ENCODE measurements at places on chromosomes 16 and 17.
A peak's percentile ranks its signal among the peaks of the same experiment; 100 is the strongest.

- DNase-seq: peak; percentile 84
Measured at GRCh38 chr17:11948789-11949188, 48.5 kb downstream of the ZNF18 start.

GRCh38 chr17:82227629-82228277 is 1.1 kb upstream of the SLC16A3 start:
- no peak for DNase-seq

DNA sequence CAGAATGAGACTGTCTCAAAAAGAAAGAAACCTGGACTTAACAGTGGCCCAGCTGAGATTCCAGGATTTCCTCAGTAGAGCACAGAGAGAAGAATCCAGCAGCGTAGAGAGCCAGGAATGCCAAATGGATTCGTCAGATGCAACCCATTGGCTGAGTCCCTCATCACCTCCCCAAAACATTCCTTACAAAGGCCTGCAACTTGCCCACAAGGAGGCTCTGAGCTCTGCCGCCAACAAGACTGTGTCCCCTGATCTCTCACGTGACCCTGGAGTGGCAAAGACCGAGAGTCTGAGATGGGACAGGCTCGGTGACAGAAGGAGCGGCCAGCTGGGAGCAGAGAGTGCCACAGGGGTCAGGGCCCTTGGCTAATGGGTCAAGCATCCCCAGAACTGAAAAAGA is 6.9 kb upstream of the CHMP6 start:
- DNase-seq: peak; percentile 98

DNA sequence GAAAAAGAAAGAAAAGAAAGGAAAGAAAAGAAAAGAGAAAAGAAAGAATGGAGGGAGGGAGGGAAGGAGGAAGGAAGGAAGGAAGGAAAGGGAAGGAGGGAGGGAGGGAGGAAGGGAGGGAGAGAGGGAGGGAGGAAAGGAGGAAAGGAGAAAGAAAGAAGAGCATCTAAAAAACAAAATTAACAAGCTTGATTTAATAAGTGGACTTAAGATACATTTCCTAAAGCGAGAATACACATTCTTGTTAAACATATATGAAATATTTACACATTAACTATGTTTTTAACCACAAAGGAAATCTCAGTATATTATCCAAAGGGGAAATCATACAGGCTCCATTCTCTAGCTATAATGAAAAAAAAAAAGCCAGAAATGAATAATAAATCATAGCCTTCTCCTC is 47.3 kb upstream of the IRX5 start:
- no peak for DNase-seq

- peak; percentile 16 for DNase-seq
Measured at GRCh38 chr17:44044071-44044470, 22.4 kb downstream of the LSM12 start.

GRCh38 chr17:36907407-36907806 is 29.9 kb upstream of the LHX1 start:
- no peak for DNase-seq

DNA sequence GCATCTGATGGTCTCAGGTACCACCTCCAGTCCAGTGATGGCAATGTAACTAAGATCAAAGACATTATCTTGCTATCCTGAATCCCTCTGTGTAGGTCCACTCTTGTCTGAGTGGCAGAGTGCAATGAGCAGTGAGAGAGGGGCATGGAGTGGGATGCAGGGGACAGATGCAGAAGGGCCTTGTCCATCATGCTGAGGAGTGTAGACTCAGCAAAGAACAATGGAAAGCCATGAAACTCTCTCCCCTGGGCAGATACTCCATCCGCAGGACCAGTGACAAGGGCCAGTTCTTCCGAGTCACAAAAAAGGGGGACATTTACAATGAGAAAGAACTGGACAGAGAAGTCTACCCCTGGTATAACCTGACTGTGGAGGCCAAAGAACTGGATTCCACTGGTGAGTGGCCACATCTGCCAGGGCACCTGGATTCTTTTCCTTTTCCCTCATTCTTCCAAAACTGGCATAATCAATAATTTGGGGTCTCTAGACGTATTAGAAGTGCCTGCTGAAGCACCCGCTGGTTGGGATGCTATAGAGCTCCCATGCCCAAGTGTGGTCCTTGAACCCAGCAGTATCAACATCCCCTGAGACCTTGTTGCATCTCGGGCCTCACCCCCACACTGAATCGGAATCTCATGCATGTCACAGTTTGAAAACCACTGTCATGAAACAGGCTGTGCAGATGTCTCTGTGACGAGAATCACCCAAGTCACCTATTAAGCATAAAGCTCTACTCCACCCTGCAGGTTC is 29.5 kb downstream of the CDH5 start:
- DNase-seq: no peak

GRCh38 chr17:61809816-61810392 is 53.4 kb downstream of the BRIP1 start:
- DNase-seq: no peak

GRCh38 chr16:19307587-19308241 is 22.2 kb downstream of the CLEC19A start:
- no peak for DNase-seq

GRCh38 chr16:79402920-79403319 is 197.6 kb downstream of the MAF start:
- DNase-seq: no peak

GRCh38 chr17:40952661-40953060 is 14.1 kb downstream of the KRT39 start:
- DNase-seq: peak; percentile 44

- DNase-seq: peak; percentile 52
Measured at GRCh38 chr17:83081684-83082201, 2.3 kb downstream of the METRNL start.

DNA sequence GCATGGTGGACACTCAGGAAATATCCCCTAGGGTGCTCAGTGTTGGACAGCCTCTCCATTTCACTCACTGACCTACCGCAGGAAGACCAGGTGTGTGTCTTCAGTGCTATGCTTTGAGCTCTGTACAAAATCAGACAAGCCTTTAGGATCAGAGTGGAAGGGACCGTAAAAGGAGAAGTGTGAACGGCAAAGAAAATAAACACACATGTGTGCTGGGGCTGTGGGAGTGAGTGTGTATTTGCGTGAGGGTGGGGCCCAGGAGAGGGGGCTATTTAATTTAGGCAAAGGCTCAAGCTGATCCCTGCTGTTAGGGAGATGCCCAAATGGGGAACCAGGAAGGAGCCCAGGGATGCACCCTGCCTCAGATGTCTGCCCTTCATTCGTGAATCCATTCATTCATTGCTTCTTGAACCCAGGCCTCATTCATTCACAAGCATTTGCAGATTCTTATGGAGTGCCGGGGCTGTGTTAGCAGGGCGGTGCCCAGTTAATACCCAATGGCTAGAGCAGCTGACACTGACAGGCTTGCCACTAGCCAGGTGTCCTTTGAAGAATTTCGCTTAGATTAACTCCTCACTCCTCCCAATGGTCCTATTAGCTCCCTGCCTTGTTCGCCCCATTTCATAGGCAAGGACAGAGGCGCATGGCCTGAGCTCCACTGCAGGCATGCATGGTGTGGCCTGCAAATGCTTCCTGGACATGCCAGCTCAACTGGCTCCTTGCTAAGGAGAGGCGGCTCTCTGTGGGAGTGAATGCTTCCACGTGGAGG is 296.7 kb upstream of the FOXF1 start:
- no peak for DNase-seq

DNA sequence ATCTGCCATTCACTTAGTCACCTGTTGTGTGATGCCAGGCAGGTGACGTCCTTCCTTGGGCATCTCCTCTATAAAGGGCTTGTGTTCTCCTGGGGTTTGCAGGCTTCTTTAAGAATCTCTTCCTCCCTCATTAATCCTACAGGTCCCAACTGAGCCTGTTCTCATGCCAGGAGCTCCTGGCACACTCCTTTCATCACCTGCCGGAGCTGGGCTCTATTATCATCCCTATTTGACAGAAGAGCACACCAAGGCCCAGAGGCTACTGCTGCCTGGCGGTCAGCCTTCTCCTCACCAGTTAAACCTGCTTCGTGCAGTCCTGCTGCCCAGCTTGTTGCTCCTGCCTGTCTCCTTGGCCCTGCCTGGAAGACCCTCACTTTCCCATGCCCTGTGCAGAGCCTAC is 51.2 kb downstream of the RAI1 start:
- DNase-seq: no peak

GRCh38 chr16:17238285-17239028 is 232.3 kb downstream of the XYLT1 start:
- no peak for DNase-seq

- DNase-seq: peak; percentile 99
Measured at GRCh38 chr17:5526821-5527598, 40.6 kb downstream of the MIS12 start.

All from A172 (cell line).